ENCODE measurements at places on chromosomes 12 and 14.

DNA sequence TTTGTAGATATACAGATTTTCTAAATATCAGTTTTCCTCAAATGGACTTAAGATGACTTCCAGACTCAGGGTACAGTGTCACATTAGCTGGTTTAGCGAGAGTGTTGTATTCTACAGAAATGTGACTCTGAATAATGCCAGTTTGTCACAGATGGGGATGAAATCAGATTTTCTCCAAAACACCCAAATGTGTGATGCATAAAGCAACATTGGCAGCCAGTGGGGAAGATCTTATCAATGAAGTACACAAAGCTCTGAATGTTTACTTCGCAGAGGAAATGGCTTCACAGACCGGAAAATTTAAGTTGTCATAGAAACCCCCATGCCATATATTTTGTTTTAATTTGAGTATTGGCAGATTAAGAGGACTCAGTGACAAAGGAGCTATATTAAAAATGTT, 29.9 kb downstream of the ANO4 start:
- DNase-seq, result no peak

DNA sequence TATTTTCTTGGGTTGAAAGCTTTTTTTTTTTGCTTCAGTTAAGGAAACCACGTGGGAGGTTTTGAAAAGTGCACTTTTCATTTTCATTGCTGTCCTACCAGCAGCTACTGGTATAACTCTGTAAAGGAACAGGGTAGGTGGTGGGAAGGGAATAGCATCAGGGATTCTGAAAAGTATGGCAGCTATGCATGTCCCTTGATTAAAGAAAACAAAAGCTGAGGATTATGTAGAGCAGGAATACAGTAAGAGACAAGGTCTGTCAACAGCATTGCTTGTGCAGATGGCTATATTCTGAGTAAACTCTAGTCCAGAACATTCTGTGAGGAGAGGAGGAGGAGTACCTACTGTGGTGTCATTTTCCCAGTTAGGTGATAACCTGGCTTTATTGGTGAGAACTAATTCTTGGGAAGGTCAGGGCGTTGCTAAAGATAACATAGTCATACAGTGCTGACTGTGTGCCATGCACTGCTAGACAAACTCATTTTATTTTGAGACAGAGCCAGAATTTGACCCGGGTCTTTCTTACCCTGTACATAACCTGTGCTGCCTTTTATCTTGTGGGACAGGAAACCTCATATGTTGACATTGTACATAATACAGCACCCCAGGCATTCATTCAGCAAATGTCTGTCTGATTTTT, 80.3 kb upstream of the TRAF3 start:
- DNase-seq, result no peak

GRCh38 chr12:67525617-67525884, 123.0 kb upstream of the DYRK2 start:
- DNase-seq, result no peak

DNA sequence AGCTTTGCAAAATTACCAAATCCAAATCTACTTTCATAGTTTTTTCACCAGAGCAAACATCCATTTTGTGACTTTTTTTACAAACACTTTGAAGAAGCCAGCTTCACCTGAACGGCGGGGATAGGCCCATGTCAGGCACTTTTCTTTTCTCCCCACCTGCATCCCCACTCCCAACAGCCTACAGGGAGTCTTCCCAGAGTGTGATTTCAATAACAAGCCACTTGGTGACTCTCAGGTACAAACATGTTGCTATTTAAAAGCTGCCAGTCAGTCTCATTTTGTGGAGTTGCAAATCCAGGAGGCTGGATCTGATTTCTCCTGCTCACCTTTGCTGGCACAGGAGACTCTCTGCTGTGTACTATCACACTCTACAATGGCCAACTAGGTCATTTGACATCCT, 285.5 kb downstream of the KCNH5 start:
- DNase-seq, result no peak

DNA sequence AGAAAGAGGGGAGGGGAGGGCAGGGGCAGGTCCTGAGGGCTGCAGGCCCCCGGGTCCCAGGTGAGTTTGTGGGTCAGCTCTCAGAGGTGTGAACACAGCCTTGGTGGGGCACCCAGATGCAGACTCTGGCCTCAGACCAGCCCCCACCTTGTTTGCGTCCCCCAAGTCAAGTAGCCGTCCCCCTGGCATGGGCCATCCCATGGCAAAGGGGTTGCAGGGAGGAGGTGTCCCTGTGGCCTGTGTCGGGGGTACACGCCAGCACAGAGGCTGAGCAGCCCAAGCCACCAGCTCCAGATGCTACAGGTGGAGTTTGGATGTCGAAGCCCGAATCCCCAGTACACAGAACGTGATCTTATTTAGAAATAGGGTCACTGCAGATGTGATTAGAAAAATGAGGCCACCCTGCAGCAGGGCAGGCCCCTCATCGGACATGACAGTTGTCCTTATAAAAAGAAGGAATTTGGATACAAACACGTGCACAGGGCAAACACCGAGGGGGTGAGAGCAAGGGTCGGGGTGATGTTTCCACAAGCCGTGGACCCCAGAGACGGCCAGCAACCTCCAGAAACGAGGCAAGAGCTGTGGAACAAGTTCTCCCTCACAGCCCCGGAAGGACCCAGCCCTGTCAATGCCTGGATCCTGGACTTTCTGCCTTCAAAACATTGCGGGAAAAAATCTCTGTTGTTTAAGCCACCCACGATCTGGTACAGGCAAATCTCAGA, 141.2 kb upstream of the C14orf180 start:
- no peak for DNase-seq

DNA sequence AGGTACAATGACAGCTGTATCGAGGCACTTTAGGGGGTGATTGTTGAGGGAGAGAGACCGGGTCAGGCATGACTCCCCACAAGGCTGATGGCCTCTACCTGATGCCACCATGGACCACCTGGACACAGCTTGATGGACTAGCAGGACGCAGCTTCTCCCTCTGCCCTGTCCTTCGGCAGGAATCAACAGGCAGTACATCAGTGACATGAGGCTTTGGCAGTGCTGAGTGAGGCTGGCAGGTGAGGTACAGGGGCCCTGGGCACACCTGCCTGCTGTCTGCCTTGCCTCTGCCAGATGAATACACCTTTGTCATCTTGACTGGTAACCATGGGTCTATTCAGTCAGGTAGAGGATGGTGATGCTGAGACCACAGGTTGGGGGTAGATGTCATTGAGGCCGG, 25.3 kb upstream of the ESRRB start:
- no peak for DNase-seq

DNA sequence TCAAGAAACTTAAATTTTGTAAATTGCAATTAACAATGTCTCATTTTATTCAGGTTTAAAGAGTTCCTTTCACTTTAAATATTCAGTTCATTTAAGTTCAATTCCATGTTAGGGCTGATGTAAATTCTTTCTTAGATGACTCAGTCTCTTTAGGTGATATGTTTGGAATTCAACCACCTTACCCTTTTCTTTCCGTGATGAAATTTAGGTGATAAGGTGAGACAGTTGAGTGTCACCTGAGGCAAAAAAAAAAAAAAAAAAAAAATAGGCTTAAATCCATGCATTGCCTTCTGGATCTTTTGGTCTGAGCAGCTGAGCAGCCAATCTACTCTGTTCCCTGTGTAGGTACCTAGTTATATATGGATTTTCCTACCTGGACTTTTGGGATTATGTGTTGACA, 299.5 kb downstream of the DAD1 start:
- no peak for DNase-seq

GRCh38 chr12:12338527-12339168, 11.4 kb downstream of the MANSC1 start:
- no peak for DNase-seq

GRCh38 chr14:69767369-69767999, 542 bp downstream of the SRSF5 start:
- DNase-seq, result peak; percentile 94

GRCh38 chr14:55133416-55133815, 4.4 kb downstream of the LGALS3 start:
- DNase-seq, result no peak

DNA sequence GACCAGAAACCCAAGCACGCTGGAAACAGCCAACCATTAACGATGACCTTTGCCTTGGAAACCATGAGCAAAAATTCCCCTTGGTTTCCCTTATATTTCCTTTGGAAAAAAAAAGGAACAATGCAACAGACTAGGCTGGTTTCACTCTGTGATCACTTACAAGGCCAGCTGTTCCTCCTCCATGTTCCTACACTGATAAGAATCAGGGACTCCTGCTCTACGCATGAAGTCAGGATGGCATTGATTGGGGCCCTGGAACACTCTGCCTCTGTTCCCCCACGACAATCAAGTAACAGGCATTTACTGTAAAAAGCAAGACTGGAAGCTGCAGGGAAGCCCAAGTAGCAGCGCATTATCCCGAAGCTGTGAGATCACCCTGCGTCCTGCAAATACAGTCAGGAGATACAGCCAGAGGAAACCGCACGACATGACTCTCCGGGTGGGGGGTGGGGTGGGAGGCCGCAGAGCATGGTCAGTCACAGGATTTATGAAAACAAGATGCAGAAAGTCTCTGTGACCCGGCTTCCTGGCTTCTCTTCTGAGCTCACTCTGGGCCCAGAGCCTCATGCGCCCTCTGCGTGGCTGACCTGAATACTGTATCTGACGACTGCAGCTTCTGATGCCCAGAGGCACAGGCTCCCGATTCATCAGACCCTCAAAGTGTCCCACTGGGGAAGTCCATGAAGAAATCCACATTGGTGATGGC, 31.1 kb downstream of the SSH1 start:
- DNase-seq, result no peak

- DNase-seq, result no peak
These were observed 139.2 kb downstream of the C12orf75 start for GRCh38 chr12:105469701-105470100.

- no peak for DNase-seq
These were observed 13.5 kb downstream of the ISCA2 start for GRCh38 chr14:74507085-74507484.

DNA sequence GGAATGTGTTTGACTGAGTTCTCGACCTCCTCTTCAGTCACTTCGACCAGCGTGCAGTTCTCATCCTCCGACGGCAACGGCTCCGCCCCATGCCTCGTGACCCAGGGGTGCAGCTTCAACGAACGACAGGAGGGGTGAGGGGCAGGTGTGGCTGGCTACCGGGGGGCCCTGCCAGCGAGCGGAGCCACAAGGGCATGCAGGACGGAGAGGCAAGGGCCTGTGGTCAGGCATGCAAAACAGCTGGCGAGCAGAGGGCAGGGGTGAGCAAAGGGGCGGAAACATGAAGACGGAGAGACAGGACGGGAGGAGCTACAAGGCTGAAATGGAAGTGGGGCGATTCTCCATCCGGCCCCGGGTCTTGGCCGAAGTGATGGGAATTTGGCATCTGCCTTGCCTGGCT, 38.7 kb downstream of the P2RX4 start:
- DNase-seq, result no peak

GRCh38 chr12:52666471-52666870, 13.7 kb downstream of the KRT1 start:
- no peak for DNase-seq

DNA sequence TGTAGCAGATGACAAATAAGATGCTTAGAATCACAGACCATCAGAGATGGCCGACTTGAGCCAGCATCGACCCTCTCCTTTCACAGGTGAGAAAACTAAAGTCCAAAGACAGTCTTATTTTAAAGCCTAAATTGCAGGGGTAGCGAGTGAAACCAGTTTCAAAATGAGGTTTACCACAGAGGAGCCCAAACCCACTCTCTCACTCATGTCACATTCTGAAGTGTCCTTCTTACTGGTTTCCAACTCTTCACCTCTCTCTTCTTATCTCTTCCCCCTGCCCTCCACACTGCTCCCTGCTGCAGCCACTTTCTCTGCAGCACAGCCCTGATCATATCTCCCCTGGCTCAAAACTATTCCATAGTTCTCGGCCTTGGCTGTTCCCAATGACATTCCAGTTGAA, 57.0 kb upstream of the NID2 start:
- no peak for DNase-seq

DNA sequence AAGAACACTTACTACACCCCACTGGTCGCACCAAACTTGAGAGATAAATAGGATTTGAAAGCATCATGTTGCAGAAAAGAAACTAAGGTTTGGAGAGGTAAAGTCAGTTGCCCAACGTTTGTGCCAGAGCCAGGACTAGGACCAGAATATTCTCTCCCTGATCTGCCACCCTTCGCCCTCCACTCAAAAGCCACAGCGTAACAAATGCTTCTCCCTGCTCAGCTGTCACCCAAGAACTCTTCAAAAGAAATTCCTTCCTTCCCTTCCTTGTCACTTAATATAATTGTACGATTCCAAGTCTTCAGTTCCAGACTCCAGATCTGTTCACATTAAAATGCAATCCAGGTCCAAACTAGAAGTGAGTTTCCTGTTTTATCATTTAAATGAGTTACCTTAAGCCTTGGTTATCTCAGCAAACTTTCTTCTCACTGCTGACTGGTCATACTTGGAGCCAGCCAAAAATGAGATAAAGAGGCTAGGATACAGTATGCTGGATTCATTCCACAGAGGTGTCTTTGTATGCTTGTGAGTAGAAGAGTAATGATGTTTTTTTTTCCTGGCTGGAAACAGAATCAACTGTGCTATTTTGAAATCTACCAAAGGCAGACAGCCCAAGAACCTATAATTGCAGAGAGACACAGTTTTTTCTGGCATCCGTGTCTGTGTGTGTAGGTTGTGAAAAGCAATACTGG, 12.8 kb upstream of the PPFIBP1 start:
- DNase-seq, result no peak

DNA sequence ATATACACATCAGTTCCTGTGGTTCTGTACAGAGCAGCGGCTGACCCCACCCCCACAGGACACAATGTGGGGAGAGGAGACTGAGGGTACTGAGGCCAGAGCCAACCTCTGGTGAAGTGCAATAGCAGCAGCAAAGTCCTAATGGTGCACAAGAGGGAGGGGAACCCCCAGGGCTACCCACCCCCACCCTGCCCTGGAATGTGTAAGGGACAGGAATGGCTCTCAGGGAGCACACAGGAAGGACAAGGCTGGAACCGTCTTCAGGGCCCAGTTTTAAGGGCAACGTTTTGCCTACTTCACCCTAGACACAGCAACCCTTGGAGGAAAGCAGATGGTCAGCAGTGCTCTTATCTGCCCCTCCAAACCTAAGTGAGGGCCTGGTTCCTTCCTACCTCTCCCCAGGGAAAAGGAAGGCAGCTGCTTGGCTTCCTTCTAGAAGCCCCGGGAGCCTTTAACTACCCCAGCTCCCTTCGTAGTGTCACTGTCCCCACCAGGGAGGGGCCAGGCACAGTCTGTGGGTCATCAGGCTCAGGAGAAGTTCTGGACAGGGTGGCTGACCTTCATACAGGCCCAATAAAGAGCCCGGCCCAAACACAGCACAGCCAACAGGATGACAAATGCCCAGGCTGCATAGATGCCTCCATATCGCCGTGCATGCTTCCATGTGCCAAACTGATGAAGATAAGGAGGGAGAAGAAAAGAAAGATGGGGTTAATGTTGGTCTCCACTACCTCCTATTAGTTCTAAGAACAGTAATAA, 3.0 kb downstream of the PIP4P1 start:
- no peak for DNase-seq

All from activated CD4-positive, alpha-beta T cell treated with anti-CD3 and anti-CD28 coated beads, Interleukin-2, amount 50 U/mL, for 48 hours (primary cell).